B cell (primary cell): ENCODE measurements at places on chromosomes 1 and 21. TPM values are rescaled to one million over a fixed set of nuclear protein-coding genes. Genes with fewer than 3 reads are reported as not detected.

GRCh38 chr1:234988155-234988517 is 140.5 kb downstream of the TOMM20 start:
- peaks cover 37% of the 10 kb centered on the region for H3K4me1 ChIP-seq
- no peak for DNase-seq
- no peak overlapping the region for H3K27ac ChIP-seq
- H3K36me3 ChIP-seq, result no peaks in the 10 kb centered on the region
- H3K27me3 ChIP-seq, result no peaks in the 10 kb centered on the region

The CRNN gene
- polyA plus RNA-seq, result not detected in 2 replicates

DNA sequence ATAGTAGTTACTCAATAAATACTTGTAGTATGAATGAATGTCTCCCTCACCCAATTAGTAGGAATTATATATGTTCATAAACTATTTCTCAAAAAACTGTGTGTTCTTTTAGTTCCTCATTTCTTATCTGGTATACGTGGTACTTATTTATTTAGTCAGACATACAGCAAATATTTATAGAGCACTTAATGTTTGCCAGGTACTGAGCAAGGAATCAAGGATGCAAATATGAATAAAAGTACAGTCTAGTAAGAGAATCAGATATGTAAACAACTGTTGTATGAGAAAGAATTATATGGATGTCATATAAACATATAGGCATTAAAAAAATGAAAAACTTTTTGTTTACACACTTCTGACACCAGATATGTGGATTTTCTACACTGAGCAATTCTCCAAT is 58.5 kb downstream of the ATF6 start:
- H3K4me1 ChIP-seq, result no peaks in the 10 kb centered on the region
- no peak overlapping the region for H3K27ac ChIP-seq
- peaks cover 40% of the 10 kb centered on the region for H3K36me3 ChIP-seq

- H3K36me3 ChIP-seq, result no peaks in the 10 kb centered on the region
- H3K4me1 ChIP-seq, result peaks cover 33% of the 10 kb centered on the region
- no peak for DNase-seq
- H3K4me3 ChIP-seq, result no peak overlapping the region
- no peak overlapping the region for H3K27ac ChIP-seq
These were observed 231.3 kb upstream of the IRF2BP2 start for GRCh38 chr1:234841281-234841680.

DNA sequence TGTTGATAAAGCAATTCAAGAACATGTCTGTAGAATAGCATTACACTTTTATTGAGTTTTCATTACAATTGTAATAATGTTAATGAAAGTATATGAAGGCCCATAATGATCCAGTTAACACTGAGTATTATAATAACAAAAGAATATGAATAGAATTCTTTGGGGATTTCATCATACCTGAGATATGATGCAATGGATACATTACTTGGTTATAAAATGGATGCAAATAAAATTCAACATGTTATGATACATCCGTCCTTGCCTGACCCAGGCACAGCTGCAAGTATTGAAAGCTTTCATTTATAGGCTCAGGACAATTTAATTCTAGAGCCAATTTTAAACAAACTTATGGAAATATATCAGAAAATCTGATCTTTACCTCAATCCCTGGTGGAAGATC is 8.2 kb upstream of the KCNA3 start:
- H3K4me3 ChIP-seq, result no peak overlapping the region
- H3K27ac ChIP-seq, result no peak overlapping the region
- H3K4me1 ChIP-seq, result no peaks in the 10 kb centered on the region
- no peaks in the 10 kb centered on the region for H3K27me3 ChIP-seq
- H3K36me3 ChIP-seq, result no peaks in the 10 kb centered on the region
